ENCODE measurements at places on chromosomes 3 and 15.
A peak's percentile ranks its signal among the peaks of the same experiment; 100 is the strongest.

DNA sequence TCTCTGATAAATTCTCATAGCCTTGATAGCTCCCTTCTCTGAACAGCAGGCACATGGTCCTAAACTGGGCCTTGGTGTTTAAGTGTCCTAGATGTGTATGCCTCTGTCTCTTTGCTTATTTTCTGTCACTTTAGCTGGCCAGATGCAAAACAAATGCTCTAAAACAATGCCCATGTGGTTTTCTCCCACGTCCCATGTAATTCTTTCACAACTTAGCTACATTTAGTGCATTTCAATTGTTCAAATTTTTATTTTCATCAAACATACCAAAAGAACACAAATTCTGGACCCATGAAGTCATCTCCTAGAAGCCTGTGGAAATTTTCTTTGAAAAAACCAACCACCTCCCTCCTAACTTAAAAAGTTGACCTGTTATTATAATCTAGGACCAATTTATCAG lies 491.3 kb upstream of the AGTR1 start:
- DNase-seq, result no peak

DNA sequence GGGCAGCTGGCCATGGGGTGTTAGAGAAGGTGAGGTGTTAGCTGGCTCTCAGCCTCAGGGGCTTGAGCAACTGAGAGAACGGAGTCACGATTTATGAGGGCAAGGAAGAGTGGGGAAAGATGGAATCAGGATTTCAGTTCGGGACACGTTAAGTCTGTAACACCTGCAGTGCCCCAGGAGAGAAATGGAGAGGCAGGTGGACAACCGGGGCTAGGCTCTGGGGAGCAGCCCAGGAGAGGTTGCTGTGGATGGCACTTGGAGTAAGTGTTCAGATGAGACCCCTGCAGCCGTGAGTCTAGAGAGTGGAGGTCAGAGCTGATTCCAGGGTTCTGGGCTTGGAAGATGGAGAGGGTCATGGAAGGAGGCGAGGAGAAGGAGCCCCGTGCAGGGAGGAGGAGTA lies 237.9 kb downstream of the OCA2 start:
- DNase-seq, result no peak

GRCh38 chr15:40927495-40927872 lies 1.7 kb upstream of the DLL4 start:
- DNase-seq, result no peak

- DNase-seq, result no peak
Observed at GRCh38 chr3:189690237-189690636, 59.0 kb downstream of the TP63 start.

DNA sequence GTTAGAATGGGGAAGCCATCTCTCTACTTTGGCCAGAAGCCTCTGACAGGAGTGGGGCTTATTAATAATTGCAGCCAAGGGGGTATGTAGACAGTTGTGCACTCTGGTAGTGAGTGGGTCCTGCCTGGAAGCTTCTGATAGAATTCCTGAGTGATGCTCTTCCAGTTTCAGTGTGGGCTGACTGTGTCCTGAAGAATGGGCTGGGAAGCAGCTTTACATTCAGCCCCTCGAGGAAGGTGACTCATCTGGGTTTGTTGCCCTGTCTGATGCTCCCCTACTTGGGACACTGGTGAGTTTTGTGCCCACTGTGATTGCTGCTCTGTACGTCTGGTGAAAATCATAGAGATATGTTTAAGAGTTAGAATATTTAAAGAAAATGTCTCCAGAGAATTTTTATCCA lies 444.7 kb upstream of the RBMS3 start:
- no peak for DNase-seq

- DNase-seq, result no peak
Observed at GRCh38 chr15:43126356-43126755, 7.0 kb upstream of the TMEM62 start.

DNA sequence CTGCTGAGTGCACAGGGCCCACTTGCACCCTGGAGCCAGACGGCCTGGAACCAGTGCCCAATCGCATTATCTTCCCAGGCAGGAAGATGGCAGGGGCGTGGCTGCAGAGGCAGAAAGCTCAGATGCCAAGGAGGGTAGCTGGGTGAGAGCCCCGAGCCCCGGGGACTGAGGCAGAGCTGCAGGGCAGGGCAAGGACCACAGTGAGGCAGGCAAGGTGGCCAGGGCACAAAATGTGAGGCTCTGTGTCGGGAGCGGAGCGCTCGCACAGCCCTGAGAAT lies 1.6 kb upstream of the CCDC33 start:
- DNase-seq, result no peak

- DNase-seq, result no peak
Observed at GRCh38 chr3:111712294-111713167, 117.4 kb upstream of the ZBED2 start.

DNA sequence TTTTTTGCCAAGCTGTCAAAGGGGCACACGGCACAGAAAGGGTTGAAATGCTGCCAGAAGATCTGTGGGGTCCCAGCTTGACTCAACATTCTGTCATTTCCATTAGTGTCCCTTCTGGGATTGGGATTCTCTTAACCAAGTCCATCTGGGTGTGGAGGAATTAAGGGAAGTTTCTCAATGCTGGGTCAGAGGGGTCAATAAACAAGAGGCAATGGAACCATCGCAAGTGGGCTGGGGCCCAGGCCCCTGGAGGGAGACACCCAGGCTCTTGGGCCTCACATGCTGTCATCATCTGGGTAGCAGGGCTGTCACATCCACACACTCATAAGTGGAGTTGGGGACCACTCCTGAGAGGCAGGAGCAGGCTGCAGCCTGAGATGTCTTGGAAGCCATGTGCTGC lies 8.1 kb upstream of the APOD start:
- DNase-seq, result no peak

- DNase-seq, result no peak
Observed at GRCh38 chr3:66370179-66370578, 130.6 kb downstream of the LRIG1 start.

DNA sequence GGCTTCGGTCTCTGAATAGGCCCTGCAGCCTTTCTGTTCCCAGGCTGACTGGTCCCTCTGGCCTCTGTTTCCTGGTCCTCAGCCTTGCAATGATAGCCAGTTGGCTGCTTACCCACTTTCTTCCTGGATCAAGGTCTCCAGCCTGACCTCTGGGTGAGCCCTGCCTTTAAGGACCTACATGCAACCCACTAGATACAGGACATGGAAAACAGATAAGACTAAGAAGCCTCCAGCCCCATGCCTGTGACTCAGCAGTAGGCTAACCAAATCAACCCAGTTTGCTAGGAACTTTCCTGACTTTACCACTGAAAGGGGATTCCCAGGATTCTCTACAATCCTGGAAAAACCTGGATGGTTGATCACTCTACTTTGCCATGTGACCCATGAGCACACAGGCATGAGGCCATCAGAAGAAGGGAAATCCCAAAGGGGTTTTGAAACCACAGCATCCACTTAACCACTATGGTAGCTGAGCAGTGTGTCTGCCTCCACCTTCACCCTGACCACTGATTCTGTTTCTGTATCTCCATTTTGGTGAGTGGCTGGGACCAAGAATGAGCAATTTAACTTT lies 188.1 kb downstream of the CHST2 start:
- no peak for DNase-seq

GRCh38 chr3:48521635-48522034 lies 17.7 kb upstream of the SHISA5 start:
- DNase-seq, result no peak

GRCh38 chr3:66671291-66671690 lies 170.5 kb upstream of the LRIG1 start:
- DNase-seq, result no peak

DNA sequence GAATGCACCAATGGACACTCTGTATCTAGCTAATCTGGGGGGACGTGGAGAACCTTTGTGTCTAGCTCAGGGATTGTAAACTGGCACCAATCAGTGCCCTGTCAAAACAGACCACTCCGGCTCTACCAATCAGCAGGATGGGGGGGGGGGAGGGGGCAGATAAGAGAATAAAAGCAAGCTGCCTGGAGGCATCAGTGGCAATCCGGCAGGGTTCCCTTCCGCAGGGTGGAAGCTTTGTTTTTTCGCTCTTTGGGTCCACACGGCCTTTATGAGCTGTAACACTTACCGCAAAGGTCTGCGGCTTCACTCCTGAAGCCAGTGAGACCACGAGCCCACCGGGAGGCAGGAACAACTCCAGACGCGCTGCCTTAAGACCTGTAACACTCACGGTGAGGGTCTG lies 827.1 kb downstream of the PLOD2 start:
- no peak for DNase-seq

- DNase-seq, result peak; percentile 70
Observed at GRCh38 chr3:125055913-125056745, at the start of gene HEG1. Gene HEG1 (minus strand): TSS chr3:125055997. CDS start chr3:125055890, 107 bp downstream.

- no peak for DNase-seq
Observed at GRCh38 chr3:68943753-68944500, 11.6 kb upstream of the TAFA4 start.

DNA sequence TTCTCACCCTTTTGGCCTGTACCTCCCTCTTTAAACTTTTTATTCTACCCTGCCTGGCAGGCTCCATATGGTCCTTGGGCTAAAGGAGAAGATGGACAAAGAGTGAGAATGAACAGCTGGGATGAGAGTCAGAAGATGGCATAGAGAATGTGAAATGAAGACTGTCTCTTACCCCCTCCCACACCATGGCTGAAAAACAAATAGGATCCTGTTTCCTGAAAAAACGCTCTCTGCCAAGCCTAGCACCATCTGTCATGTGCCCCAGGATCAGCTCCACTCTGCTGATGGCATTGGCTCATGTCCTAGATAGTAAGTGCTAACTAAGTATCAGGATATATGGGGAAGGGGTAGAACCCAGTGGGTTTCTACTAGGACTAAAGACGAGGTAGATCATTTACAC lies 238.6 kb downstream of the MEX3B start:
- no peak for DNase-seq

DNA sequence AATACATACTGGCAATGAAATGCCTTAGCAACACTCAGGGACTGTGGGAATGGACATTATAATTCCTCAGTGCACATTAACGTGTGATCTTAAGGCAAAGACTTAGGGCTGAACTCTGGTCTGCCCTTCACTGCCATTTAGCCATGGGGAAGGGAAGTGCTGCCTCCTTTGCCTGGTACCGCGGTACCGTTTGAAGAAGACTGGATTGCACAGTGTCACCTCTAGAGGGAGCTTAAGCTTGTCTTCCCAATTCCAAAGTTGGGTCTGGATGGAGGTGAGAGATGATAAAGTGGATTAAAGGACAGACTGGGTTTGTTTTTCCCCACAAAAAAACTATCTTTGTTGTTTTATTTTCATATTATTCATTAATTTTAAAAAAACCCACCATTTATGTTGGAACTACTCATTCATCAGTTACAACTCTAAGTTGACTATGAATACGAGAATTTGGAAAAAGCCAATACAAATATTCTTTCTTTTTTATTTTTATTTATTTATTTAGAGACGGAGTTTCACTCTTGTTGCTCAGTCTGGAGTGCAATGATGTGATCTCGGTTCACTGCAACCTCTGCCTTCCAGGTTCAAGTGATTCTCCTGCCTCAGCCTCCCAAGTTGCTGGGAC lies 60.0 kb upstream of the SYN2 start:
- peak; percentile 26 for DNase-seq

DNA sequence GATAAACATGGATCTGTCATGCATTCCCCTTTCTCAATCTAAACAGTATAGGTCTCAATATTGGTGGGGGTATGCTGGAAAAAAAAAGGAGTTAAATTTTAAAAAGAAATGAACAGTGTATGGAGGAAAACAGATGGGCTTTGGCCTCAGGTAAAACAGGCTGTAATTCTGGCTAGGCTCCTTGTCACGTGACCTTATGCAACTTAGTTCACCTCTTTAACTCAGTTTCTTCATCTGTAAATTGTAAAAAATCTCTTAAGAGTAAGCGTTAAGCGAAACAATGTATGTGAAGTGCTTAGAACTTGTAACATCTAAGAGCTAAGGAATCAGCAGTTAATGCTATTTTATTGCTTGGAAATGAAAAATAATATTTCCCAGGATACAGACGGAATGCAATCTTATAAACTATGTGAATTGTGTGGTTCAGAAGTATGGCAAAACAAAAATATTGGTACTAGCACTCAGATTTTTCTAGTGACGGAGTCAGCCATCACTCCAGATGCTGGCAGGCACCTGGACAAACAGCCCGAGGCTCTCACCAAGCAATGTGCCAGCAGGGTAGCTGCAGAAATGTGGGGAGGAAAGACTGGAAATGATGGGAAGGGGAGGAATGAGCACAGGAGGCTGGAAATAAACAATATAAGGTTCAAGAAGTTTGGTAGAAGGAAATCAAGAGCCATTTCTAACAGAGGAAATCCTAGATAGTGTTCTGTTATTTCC lies 172.8 kb downstream of the USP13 start:
- no peak for DNase-seq

DNA sequence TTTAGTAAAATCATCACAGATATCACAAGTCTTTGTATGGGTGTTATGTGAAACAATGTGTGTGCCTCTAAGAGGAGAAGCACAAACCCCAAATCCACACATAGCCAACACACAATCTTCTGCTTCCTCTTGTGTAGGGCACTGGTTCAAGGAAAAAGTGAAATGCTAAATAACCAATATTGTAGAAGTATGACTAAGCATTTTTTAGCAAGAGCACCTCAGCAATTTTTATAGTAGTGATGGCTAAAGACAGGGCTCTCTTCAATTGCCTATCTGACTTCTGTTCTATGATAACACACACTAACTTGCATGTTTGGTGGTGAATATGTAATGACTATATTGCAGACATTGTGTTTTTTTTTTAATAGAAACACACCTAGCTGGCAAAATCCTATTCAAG lies 997.9 kb upstream of the ALCAM start:
- no peak for DNase-seq

- DNase-seq, result no peak
Observed at GRCh38 chr15:31365655-31366127, 39.1 kb downstream of the KLF13 start.

DNA sequence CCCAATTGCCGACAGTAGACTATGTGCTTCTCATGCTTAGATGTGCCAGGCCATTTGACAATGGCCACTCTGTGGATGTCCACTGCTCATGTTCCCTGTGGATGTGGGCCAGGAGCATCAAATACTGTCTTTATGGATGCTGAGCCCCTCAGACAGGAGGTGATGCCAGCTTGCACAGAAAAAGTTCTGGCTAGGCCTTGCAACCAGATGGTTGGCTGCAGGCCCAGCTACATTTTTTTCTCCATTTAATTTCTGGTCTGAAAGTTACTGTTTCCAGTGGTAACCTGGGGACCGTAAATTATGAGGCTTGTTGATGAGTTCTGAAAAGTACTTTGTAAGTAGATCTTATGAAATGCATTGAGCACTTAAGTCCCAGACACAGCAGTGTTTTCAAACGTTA lies 228.5 kb downstream of the CHL1 start:
- DNase-seq, result no peak

GRCh38 chr3:109924196-109924595 lies 586.9 kb upstream of the DPPA4 start:
- DNase-seq, result no peak

Data from LoVo (cell line).